Cardiac fibroblast (primary cell): ENCODE measurements at places on chromosomes 16 and 17.

DNA sequence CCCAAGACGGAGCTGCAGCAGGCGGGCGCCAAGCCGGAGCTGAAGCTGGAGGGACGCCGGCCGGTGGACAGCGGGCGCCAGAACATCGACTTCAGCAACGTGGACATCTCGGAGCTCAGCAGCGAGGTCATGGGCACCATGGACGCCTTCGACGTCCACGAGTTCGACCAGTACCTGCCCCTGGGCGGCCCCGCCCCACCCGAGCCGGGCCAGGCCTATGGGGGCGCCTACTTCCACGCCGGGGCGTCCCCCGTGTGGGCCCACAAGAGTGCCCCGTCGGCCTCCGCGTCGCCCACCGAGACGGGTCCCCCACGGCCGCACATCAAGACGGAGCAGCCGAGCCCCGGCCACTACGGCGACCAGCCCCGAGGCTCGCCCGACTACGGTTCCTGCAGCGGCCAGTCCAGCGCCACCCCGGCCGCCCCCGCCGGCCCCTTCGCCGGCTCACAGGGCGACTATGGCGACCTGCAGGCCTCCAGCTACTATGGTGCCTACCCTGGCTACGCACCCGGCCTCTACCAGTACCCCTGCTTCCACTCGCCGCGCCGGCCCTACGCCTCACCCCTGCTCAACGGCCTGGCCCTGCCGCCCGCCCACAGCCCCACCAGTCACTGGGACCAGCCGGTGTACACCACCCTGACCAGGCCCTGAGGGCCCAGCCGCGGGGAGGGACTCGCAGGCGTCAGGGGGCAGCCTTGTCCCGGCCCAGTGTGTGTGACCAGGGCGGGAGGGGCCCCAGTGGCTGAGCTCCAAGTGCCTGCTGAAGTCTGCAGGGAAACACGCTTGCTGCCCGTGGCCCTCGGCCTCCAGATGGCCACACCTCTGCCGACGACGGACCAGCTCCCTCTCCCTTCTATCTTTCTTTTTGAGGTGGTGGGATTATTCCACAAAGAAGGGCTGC lies 3.4 kb downstream of the SOX8 start:
- DNase-seq = no peak

- peak; percentile 59 for DNase-seq
Observed at GRCh38 chr16:28180655-28181460, 30.9 kb downstream of the XPO6 start.

- peak; percentile 24 for DNase-seq
Observed at GRCh38 chr17:64781014-64781756, 119.1 kb upstream of the SMURF2 start.

- no peak for DNase-seq
Observed at GRCh38 chr16:75931043-75931442, 204.8 kb upstream of the CPHXL start.

DNA sequence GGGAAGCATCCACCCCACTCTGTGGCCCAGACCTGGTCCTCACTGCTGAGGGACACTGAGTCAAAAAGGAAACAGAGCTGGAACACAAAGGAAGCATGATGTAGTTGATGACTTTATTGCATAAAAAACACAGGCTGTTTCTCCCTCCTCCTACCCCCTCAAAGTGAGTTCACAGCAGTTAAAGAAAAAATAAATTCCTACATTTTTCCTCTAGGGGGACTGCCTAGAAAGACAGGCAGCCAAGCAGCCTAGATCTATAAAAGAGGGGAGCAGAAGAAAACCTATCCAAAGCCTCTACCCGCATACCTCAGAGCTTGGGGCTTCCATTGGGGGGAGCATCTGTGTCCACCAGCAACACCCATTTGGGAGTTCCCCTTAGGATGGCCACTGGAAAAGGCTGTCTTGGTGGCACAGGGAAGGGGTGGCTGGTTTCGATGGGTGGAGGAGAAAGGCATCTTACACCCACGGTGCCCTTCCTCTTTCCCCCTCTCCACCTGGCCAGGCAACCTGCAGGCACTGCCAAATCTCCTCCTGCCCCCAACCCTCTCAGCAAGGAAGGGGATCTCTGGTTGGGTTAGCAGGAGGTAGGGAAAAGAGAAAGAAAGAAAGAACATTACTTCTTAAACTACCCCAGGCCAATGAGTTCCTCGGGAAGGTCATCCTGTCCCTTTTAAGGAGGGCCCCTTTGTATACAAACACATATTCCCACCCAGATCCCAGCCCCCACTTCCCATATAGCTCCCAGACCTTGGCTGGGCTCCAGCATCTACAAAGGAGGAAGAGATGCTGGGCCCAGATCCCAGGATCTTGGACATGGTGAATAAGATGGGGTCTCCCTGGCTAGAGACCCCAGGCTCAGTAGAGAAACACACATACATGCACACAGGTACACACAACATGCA lies 4.0 kb upstream of the SCRN2 start:
- DNase-seq = peak; percentile 37

DNA sequence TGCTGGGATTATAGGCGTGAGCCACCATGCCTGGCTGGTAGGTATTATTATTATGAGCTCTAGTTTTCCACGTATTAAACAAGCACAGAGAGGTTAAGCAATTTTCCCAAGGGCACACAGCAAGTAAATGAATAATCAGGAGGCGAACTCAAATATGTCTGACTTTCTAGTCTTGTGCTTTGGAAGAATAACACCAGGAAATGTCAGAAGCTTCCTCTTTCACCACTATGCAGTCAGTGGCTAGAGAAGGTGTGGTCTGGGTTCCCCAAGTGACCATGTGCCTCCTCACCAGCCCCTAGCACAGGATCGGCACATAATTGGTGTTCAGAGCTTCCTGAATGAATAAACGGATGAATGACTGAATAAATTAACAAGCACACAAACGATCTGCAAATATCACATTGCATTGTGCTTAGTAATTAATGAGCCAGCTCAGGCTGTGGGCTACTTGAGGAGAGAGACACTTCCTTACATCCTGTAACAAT lies 21.6 kb upstream of the SCNN1B start:
- DNase-seq = no peak

DNA sequence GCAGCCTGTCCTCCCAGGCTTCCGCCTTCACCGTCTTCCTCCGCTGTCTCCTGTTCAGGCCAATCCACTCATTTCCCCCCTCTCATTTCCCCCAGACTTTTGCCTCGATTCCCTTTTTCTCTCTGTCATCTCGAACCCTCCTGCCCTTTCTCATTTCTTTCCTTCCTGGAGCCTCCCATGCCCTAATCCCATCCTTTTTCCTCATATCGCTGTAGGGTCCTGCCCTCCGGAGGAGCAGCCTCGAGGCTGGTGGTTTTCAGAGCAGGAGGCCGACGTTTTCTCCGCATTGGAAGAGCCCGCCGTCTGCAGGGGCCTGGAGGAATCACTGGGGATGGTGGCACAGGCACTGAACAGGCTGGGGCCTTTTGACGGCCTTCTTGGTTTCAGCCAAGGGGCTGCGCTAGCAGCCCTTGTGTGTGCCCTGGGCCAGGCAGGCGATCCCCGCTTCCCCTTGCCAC lies 597 bp downstream of the OVCA2 start:
- DNase-seq = peak; percentile 44

DNA sequence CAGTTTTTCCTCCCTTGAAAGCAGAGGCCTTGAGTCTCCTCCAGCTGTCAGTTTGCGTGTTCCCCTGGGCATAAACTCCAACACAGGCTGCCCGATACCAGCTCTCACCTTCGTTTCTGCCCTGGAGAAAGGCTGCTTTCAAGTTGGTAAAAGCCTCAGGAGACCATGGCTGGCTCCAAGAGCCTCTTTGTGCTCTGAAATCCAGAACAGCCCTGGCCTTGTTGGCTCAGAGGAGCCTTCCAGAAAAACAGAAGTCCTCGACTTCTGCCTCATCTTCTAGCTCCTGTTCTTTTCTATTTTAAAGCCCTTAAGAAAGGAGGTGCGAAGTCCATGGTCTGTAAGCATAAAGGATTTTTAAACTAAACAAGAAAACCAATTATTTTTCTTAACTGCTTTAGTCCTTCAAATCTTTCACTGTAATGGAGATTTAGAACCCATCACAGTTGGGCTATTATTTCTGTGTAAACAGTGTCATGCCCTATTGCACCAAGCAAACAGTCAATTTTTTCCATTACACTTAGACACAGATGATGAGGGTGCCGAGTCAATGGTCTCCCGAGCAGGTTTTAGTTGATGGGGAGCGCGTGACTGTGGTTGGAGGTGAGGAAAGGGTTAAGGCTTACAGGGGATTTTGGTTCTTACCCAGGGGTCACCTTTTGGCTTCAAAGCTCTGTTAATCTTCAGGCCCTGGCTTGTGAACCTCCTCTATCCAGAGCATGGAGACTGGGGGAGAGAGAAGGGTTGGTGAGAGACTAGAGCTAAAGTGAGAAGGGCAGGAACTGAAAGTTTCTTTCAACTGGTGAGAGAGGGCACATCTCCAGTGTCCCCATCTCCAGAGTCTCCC lies 212.8 kb downstream of the MSI2 start:
- DNase-seq = no peak

GRCh38 chr17:49361129-49361901 lies 735 bp downstream of the ZNF652 start:
- peak; percentile 41 for DNase-seq

GRCh38 chr17:55161935-55162555 lies 102.7 kb upstream of the HLF start:
- peak; percentile 94 for DNase-seq

DNA sequence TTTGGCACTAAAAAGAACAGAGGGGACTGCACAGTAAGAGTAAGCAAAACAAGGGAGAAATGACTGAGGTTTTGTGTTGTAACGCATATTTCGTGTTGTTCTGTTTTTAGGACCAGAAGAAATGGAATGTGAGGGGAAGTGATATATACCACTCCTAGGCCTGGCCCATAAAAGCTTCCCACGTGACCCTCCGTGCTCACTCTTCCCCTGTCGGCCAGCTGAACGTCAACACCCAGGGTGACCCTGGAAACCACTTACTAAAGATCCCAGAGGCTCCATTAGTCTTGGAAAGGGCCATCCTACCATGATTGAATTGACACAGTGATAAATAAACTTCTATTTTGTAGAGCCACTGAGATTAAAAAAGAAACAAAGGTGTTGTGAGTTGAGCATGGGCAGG lies 79.8 kb downstream of the HELZ start:
- peak; percentile 18 for DNase-seq

- DNase-seq = peak; percentile 14
Observed at GRCh38 chr16:57367116-57367752, 5.1 kb upstream of the CX3CL1 start.

DNA sequence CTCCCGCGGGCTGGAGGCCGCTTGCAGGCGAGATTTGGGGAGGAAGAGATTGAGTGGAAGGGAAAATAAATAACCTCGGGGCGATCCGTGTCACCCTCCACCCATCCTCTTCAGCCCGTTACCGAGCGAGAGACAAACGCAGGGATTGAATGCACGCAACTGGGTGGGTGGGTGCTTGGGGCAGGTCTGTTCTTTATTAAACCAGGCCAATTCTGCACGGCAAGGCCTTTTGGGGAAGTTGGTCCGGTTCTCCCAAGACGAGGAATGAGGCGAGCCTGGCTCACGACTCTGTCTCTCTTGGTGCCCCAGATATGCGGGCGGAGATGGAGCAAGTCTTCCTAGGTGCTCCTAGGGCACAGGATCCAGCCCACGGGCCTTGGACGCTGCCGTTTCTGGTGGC lies 396 bp upstream of the HOXB7 start:
- DNase-seq = no peak

DNA sequence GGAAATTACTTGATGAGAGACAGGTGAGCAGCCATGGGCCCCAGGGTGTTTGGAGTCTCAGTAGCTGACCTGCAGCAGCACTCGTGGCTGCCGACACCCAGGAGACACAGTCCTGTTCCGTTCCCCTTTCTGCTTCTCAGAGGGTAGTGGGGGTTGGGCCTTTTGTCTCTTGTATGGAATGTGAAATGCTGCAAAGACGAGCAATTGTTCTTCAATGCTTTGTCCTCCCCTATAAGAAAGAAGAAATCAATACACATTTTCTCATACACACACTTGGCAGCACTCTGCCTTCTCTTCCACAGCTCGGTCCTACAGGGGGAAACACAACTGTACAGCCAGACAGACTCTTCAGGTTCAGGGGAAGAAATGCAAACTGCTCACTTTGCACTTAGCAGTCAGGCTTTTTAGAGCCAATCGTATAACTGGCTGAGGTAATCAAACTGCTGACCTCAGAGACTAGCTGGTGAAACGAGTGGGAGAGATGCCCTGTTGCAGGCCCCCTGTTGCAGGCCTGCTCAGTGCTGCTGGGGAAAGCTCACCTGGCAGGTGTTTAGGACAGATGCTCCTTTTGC lies 96.7 kb downstream of the AATF start:
- DNase-seq = no peak

GRCh38 chr17:28968231-28968913 lies 17.1 kb upstream of the PHF12 start:
- DNase-seq = peak; percentile 40

GRCh38 chr16:23506606-23506994 lies 3.7 kb downstream of the GGA2 start:
- no peak for DNase-seq

GRCh38 chr16:637081-638018 lies 1.2 kb upstream of the METTL26 start:
- peak; percentile 95 for DNase-seq

DNA sequence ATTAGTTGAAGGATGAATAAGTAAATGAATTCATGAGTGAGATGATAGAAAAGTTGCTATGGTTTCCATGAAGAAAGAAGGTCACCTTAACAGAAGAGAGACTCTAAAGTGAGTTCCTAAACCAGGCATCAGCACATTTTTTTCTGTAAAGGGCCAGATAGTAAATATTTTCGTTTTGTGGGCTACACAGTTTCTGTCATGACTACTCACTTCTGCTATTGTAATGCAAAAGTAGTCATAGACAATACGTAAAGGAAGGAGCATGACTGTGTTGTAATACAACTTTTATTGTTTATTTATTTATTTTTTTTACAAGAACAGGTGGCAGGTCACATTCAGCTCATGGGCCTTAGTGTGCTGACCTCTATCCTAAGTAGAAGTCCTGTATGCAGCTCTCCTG lies 426.1 kb upstream of the DYNLRB2 start:
- no peak for DNase-seq

- no peak for DNase-seq
Observed at GRCh38 chr16:12767897-12768296, 35.8 kb downstream of the CPPED1 start.

- peak; percentile 95 for DNase-seq
Observed at GRCh38 chr17:27384261-27384701, 72.0 kb upstream of the KSR1 start.
